ENCODE measurements at places on chromosomes 6 and 20.

DNA sequence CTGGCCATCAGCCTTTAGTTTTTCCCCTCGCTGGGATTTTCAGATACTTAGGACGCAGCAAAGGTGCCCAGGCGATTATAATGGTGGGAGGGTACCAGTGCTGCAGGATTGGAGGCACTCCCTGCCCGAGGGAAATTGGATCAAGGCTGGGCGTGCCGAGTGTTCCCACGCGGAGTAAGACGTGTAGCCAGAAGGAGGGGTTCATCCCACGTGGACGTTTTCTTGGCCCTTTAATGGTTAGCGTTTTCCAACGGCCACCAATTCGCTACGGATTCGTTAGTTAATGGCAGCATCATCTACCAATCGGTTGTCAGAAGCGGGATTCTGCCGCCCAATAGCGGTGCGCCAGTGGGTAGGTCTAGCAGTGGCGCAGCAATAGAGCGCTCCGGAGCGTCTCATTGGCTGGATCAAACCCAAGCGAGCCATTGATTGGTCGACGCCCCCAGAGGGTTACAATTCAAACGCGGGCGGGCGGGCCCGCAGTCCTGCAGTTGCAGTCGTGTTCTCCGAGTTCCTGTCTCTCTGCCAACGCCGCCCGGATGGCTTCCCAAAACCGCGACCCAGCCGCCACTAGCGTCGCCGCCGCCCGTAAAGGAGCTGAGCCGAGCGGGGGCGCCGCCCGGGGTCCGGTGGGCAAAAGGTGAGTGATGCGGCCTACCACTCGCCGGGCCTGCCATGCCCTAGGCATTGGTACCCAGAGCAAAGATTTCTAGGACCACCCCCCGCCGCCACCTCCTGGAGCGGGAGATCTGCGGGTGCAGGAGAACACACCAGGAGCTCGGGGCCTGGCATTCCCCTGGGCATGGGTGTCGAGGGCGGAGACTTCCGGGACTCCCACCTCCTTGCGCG is at the start of gene UBE2C:
TSS of gene UBE2C (plus strand) at position 488 of the 849 bp plus-strand sequence. CDS start at position 540, 52 bp downstream.
- DNase-seq, result peak; percentile 97

DNA sequence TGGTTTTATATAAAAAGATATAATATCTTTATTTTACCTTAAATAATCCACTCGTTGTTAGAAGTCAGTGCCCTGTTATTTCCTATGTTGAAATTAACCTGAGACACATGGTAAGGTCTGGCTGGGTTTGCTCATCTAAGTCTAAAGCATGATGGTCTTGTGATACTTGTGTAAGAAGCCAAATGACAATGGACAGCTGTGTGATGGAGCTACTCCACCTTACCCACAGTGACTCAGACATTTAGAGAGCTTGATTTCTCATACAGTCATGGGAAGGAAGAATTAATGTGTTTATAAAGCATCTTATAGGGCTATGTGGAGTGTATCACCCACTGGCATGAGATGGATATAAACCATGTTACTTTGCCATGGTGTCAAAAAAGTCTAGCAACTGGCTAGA is 11.7 kb downstream of the CTCFL start:
- DNase-seq, result no peak

- no peak for DNase-seq
Measured at GRCh38 chr6:19446570-19446969, 390.6 kb upstream of the ID4 start.

DNA sequence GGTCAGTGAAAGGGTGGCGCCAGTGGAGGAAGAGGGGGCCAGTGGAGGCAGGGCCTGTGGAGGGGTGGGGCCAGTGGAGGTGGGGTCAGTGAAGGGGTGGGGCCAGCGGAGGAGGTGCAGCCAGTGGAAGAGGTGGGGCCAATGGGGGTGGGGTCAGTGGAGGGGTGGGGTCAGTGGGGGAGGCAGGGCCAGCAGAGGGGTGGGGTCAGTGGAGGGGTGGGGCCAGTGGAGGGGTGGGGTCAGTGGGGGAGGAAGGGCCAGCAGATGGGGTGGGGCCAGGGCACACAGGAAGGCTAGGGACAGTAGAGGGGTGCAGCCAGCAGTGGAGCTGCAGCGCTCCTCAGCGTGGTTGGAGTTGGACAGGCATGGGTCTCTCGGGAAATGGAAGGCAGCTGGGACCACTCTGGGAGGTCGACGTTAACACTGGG is 18.7 kb downstream of the ADRM1 start:
- peak; percentile 60 for DNase-seq

DNA sequence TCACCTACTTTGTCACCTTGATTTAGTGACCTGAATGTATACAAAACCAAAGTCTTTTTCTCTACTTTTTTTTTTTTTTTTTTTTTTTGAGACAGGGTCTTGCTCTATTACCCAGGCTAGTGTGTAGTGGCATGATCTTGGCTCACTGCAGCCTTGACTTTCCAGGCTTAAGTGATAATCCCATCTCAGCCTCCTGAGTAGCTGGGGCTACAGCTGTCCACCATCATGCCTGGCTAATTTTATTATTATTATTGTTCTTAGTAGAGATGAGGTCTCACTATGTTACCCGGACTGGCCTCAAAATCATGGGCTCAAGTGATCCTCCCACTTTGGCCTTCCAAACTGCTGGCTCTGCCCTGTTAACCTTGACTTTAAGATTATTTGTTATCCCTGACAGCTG is 37.5 kb downstream of the CRISP2 start:
- no peak for DNase-seq
